ENCODE measurements at places on chromosomes 12 and 14.

- DNase-seq: no peak
These were observed 5.2 kb downstream of the WNT10B start for GRCh38 chr12:48966177-48966895.

- DNase-seq: no peak
These were observed 56.3 kb downstream of the PPP1R36 start for GRCh38 chr14:64605926-64606685.

DNA sequence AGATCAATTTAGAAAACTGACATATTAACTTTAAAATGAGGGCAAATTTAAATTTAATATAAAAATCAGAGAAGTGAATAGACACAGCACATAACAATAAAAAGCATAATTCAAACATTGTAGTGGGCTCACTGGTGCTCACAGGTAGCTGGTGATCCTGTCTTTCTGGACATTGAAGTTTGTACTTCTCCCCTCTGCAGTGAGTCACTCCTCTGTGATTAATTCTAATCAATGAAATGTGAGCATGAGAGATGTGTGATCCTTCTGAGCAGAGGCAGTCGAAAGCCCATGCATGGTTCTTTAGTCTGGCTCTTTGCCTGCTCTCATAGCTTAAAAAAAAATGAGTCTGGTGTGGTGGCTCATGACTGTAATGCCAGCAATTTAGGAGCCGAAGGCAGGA lies 59.0 kb upstream of the RERGL start:
- DNase-seq: peak; percentile 47

DNA sequence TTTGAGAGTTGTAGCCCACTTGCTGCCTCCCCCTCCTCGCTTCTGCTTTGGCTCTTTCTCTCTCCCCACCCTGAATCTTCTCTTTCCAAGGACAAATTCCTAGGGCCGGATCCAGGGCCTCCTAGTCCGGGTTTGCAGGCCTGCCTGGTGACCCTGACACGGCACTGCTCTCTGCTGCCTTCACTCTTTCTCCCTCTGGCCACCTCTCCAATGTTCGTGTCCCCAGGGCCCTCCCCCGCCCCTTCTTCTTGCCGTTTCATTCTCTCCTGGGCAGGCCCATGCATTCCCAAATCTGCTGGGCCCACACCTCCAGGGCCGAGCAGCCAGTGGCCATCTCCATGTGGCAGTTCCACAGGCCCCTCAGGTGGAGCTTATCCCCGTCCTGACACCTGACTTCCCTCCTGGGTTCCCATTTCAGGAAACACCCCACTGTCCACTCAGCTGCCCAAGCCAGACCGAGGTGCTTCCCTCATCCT lies 34.0 kb upstream of the CORO1C start:
- DNase-seq: no peak

GRCh38 chr12:114399664-114400211 lies 6.2 kb downstream of the TBX5 start:
- DNase-seq: no peak

DNA sequence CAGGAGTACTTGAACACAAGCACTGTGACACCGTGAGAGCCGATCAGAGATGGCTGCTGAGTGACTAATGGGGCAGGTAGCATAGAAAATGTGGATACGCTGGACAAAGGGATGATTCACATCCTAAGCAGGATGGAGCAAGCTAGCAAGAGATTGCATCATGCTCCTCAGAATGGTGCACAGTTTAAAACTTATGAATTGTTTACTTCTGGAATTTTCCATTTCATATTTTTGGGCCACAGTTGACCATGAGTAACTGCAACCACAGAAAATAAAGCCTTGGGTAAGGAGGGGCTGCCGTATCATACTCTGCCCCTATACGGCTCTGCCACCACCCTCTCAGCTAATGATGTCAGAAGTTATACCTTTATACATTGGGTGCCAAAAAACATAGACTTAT lies 23.3 kb upstream of the MARK3 start:
- peak; percentile 95 for DNase-seq

DNA sequence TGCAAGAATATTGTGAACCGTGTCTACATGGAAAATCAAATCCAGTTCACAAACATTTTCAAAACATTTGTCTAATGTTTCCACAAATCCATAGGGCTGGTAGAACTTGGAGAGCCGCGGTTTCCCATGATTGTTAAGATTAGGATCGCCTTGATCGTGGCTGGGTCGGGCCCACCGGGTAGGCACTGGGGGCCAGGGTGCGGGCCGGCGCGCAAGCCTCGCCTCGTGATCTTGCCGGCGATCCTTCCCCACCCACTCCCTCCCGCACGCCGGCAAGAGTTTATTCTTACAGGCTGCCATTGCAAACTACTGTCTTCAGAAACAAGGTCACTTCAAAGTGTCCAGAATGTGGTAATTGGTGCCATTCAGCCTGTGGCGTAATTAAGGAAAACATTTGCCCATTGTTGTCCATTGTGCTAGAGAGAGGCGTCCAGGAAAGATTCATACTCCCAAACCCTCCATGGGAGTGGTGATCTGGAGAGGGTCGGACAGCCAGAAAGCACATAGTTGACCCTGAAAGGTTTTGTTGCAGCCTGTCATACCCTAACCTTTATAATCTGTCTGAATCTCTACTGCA lies 95.5 kb downstream of the BORCS5 start:
- DNase-seq: no peak

- DNase-seq: no peak
These were observed 21.1 kb downstream of the CEP170B start for GRCh38 chr14:104885973-104886689.

- no peak for DNase-seq
These were observed 17.2 kb upstream of the ELK3 start for GRCh38 chr12:96177013-96177412.

DNA sequence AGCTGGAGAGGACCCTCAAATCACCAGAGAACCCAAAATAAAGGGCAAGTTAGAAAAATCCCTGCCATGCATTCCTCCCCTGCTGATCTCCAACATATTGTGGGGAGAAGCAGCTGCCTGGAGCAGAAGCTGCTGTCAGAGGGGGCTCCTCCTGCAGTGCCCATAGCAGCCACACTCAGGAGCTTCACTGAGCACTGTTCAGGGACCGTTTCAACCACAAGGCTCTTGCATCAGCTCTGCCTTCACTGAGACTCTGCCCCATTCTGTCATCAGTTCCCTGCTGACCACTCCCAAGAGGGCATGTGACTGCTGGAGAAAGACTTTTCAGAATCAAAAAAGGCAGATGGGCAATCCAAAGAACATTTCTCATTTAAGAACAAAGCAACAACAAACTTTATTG lies 392.7 kb downstream of the GALC start:
- DNase-seq: no peak

- DNase-seq: peak; percentile 91
These were observed 475.3 kb downstream of the EGLN3 start for GRCh38 chr14:33475623-33476022.

Measured in renal cortical epithelial cell (primary cell).